ENCODE measurements at places on chromosomes 7 and 10. TPM values are rescaled to one million over a fixed set of nuclear protein-coding genes. Genes with fewer than 3 reads are reported as not detected.

The LRRC61 gene
- total RNA-seq = 14.2 TPM

The SEC23IP gene
- total RNA-seq = 4.1 TPM

The SPDYE11 gene
- total RNA-seq = not detected

The SFTPD gene
- total RNA-seq = not detected

GRCh38 chr7:103307503-103308231, 10.4 kb downstream of the PMPCB start:
- no peak for DNase-seq
- no peaks in the 10 kb centered on the region for H3K27me3 ChIP-seq
- no peaks in the 10 kb centered on the region for H3K4me1 ChIP-seq
- H3K27ac ChIP-seq = no peak overlapping the region
- no peak overlapping the region for H3K4me3 ChIP-seq

DNA sequence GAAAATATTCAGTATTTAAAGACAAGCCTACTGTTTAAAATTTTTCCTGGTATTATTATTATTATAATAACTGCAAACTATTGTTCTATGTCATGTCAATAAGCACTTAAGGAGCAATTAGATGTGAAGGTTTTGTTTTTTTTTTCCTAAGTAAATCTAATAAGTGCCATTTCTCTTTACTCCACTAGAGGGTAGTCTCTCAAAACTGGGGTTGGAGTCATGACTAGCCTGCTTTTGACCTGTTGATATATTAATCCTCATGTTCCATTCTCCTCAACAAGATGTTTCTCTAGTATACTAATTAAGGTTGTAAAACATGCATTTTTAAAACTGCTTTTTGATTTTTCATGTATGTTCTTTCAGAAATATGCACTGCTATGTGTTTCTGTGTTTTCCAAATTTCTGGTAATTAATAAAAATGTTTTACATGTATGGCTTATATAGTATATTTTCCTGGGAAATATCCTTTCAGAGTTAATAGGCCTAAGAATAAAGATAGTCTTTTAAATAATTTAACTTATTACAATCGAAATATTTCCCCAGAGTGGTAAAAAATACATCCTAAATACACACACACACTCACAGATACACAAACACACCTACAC, 1.0 kb upstream of the LRRN3 start:
- peaks cover 18% of the 10 kb centered on the region for H3K4me1 ChIP-seq
- H3K4me3 ChIP-seq = no peak overlapping the region
- no peak for DNase-seq
- no peak overlapping the region for H3K27ac ChIP-seq

DNA sequence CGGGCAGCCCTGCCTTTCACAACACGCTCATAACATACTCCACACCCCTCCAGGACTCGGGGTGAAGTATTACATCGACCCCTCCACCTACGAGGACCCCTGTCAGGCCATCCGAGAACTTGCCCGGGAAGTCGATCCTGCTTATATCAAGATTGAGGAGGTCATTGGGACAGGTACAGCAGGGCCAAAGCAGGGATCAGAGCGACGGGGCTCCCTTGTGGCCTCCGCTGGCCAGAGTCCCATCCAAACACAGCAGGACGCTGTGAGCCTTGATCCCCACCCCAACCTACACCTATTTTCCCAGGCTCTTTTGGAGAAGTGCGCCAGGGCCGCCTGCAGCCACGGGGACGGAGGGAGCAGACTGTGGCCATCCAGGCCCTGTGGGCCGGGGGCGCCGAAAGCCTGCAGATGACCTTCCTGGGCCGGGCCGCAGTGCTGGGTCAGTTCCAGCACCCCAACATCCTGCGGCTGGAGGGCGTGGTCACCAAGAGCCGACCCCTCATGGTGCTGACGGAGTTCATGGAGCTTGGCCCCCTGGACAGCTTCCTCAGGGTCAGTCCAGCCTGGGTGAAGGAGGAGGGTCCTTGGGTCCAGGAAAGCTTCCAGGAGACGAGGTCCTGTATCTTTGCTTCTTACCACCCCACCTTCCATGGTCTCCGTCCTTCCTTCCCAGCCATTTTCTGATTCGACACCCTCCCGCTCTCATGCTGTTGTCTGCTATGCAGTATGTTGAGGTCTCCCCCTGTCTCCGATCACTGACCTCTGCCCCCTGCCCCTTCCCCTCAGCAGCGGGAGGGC, 13.5 kb downstream of the EPHB6 start:
- no peaks in the 10 kb centered on the region for H3K27me3 ChIP-seq
- H3K36me3 ChIP-seq = peaks cover 51% of the 10 kb centered on the region
- no peak overlapping the region for H3K4me3 ChIP-seq
- DNase-seq = no peak
- no peak overlapping the region for H3K27ac ChIP-seq
- no peaks in the 10 kb centered on the region for H3K4me1 ChIP-seq

DNA sequence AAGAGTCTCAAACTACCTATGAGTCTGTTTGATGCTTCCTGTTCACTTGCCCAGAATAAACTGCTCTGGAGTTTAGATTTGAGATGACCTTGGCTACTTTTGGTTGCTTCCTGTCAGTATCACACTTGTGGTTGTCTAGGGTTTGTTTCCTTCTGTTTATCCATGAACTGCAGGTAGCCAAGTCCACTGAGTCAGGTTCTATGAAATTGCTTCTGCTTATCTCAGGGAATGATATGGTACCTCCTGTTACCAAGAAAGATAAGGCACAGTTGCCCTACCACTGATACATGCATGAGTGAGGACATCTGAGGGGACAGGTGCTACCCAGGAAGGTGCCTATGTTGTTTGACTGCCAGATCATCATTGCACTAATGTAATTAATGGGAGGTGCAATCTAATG, 15.8 kb upstream of the EEPD1 start:
- H3K36me3 ChIP-seq = no peaks in the 10 kb centered on the region
- peak overlapping the region; percentile 39 for H3K27ac ChIP-seq
- DNase-seq = no peak

- H3K4me3 ChIP-seq = no peak overlapping the region
- no peak overlapping the region for H3K27ac ChIP-seq
- no peaks in the 10 kb centered on the region for H3K27me3 ChIP-seq
- peak; percentile 32 for DNase-seq
Measured at GRCh38 chr7:67696878-67697277, 700.2 kb downstream of the TYW1 start.

DNA sequence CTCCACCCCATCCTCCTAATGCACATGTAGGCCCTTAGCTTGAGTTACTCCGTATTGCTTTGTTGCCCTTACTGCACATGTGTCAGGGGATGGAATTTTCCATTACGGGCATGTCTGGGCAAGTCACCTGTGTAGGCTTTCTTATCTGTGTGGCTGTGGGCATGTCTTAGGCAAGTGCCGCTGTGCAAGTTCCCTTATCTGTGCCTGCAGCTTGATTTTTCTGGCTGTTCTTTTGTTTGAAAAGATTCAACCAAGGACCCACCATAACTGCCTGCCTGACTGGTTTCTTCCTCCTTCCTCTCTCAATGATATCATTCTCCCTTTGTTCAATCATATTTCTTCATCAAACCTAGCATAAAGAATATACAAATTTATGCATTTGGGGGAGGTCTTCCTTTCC, 88.5 kb downstream of the AKR1D1 start:
- H3K36me3 ChIP-seq = no peaks in the 10 kb centered on the region
- no peak overlapping the region for H3K4me3 ChIP-seq
- no peaks in the 10 kb centered on the region for H3K4me1 ChIP-seq

DNA sequence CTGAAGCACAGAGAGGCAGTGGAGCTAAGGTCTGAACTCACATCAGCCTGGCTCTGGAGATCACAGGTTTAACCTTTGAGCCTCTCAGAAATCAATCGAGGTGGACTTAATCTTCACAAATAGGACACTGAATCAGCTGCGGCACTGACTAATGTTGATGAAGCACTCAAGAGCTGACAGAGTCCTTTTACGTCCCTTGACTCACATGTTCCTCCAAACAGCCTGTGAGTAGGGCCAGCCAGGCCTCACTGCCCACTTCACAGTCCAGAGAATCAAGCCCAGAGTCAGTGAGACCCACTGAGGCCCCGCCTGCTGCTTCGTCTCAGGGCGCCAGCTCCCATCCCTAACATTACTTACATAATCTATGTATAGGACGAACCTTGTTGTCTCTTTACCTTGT, 63.1 kb downstream of the TNS3 start:
- no peak overlapping the region for H3K27ac ChIP-seq
- no peaks in the 10 kb centered on the region for H3K27me3 ChIP-seq
- peaks cover 63% of the 10 kb centered on the region for H3K4me1 ChIP-seq

DNA sequence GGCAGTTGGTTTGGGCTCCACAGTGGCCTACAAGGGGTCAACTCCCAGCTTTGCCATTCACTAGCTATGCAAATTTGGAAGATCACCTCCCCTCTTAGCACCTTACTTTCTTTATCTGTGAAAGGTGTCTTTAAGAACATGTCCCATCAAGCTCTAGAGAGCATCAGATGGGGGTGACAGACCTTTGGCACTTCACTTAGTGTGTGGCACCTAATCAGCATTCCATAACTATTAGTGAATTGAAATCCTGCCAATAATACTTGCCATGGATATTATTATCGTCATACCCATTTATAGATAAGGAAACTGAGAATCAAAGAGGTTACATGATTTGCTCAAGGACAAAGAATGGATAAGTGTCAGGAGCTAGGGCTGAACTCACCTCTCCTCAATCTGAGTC, 51.9 kb downstream of the PLPP4 start:
- no peak overlapping the region for H3K27ac ChIP-seq
- H3K4me1 ChIP-seq = no peaks in the 10 kb centered on the region
- no peak overlapping the region for H3K4me3 ChIP-seq
- H3K36me3 ChIP-seq = no peaks in the 10 kb centered on the region
- no peaks in the 10 kb centered on the region for H3K27me3 ChIP-seq

DNA sequence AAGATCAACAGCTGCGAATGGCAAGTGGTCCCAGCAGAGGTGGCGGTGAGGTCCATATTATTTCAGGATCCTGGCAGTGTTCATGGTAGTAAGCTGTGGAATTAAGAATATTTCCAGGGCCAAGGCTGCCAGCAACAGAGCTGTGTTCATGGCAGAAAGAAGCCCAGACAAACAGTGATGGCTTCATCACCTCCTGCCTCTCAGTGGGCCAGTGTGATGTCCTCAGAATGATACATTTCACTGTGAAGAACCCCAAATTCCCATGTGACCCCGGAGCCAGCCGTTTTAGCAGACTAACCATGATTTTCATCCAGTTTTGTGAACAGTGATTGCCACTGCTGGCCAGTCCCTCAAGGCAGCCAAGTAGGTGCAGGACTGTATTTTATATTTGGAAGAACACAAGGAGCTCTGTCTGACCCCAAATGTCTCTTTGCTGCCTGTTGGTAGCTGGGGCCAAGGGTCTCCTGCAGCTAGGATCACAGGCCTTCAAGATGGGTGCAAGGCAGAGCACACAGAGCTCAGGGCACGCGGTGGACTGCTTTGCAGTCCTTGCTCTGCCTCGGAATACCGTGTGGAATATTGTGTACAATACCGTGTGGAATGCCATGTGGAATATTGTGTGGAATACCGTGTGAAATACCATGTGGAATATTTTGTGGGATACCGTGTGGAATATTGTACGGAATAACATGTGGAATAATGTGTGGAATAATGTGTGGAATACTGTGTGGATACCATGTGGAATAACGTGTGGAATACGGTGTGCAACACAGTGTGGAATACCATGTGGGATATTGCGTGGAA, 132.3 kb upstream of the CHST15 start:
- peak overlapping the region; percentile 36 for H3K27ac ChIP-seq
- DNase-seq = peak; percentile 24
- H3K4me1 ChIP-seq = no peaks in the 10 kb centered on the region
- peaks cover 11% of the 10 kb centered on the region for H3K27me3 ChIP-seq
- H3K36me3 ChIP-seq = no peaks in the 10 kb centered on the region

DNA sequence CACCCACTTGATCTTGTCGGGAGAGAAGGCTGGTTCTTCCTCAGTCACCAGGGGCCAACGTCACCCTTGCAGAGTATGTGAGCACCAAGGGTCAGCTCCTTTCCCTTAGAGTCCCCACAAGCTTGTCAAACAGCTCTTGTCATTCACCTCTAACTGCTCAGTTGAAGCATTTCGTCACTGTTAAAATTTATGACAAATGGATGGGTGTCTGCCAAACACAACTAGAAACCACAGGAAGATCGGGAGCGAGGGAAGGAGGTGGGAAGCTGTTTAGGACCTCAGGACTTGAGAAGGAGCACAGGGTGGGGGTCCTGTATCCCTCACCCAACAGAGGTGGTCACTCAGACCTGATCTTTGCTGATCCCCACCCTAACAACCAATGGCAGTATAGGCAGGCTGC, 373.3 kb upstream of the IGFBP3 start:
- H3K4me1 ChIP-seq = no peaks in the 10 kb centered on the region
- H3K4me3 ChIP-seq = no peak overlapping the region
- no peak for DNase-seq
- H3K27me3 ChIP-seq = no peaks in the 10 kb centered on the region
- H3K36me3 ChIP-seq = no peaks in the 10 kb centered on the region

DNA sequence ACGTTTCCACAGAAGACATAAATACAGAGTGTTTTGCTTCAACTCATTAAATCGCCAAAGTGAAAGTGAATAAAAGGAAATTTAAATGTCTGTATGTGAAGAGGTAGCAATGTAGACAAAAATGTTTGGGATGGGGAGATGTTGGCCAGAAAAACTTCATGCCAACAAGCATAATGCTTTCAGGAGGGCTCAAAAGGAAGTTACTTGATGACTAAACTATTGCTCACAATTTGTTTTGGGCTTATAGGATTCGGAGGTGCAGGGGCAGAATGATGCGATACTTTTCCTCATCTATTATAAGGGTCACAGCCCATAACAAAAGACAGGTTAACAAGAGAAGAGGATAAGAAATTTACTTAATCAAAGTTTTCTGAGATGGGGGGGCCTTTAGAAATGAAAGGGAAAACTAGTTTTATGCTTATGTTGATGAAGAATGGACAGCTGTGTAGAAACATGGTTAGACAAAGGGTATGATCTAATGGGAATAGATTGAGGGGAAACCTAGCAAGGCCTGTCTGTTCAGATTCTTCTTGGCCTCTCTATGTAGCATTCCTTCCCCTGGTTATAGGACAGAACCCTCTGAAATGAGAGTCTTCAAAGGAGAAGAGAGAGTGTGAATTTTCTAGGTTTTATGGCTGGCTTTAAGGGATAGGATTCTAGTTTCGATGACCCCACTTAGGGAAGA, 898.6 kb downstream of the LRMDA start:
- H3K27me3 ChIP-seq = no peaks in the 10 kb centered on the region
- no peak overlapping the region for H3K27ac ChIP-seq
- H3K36me3 ChIP-seq = no peaks in the 10 kb centered on the region
- DNase-seq = no peak
- no peaks in the 10 kb centered on the region for H3K4me1 ChIP-seq

- H3K4me1 ChIP-seq = no peaks in the 10 kb centered on the region
- DNase-seq = no peak
- no peak overlapping the region for H3K4me3 ChIP-seq
- no peaks in the 10 kb centered on the region for H3K27me3 ChIP-seq
- no peaks in the 10 kb centered on the region for H3K36me3 ChIP-seq
Measured at GRCh38 chr10:43471935-43472720, 35.2 kb downstream of the ZNF487 start.

- peaks cover 6% of the 10 kb centered on the region for H3K4me1 ChIP-seq
- H3K27ac ChIP-seq = no peak overlapping the region
- no peaks in the 10 kb centered on the region for H3K36me3 ChIP-seq
- no peak overlapping the region for H3K4me3 ChIP-seq
Measured at GRCh38 chr10:94018107-94018506, 24.4 kb downstream of the PLCE1 start.

DNA sequence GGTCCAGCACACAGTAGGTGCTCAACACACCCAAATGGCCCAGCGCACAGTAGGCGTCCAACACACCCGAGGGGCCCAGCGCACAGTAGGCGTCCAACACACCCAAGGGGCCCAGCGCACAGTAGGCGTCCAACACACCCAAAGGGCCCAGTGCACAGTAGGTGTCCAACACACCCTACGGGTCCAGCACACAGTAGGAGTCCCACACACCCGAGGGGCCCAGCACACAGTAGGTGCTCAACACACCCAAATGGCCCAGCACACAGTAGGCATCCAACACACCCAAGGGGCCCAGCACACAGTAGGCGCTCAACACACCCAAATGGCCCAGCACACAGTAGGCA, 80.8 kb downstream of the FOXL3 start:
- no peaks in the 10 kb centered on the region for H3K36me3 ChIP-seq
- H3K4me1 ChIP-seq = peaks cover 39% of the 10 kb centered on the region
- no peak overlapping the region for H3K4me3 ChIP-seq
- DNase-seq = no peak
- no peaks in the 10 kb centered on the region for H3K27me3 ChIP-seq

All from stomach (tissue), 19 donors.